ENCODE measurements at places on chromosomes 5 and 9.
A peak's percentile ranks its signal among the peaks of the same experiment; 100 is the strongest.

DNA sequence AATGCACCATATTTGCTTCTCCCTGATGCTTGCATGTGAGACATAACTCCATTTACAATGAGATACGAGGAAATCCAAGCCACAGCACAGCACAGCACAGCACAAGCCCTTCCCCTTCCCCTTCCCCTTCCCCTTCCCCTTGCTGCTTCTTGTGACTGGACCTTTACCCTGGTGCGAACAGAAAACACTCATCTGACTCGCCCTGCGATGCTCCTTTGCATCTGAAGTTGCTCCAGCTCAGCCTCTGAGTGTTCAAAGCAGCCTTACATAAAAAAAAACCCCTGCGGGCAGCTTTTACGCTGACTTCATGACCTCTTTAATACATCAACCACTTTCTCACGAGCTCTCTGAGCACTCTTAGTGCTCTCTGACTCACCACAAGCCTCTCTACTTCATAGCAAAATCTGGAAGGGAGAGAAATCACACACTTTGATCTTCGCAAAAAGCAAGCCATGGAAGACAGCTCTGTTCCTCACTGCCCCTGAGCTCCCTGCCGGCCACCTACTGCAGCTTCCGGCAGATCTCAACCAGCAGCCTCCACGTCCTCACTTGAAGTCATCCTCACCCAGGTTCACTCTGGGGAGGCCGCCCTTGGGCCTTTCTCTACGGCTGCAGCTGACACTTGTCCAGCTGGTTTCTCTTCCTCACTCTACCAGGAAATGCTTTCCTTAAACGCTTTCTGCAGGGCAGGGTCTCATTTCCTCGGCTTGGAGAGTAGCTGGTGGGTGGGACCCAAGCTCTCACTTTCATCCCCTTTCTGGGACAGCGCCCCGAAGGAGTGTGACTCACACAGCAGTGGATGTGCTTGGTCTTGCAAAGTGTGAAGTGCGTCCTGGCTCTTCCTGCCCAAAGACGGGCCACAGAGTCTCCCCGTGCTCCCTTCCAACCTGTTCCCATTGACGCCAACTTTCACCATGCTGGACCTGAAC lies 5.3 kb downstream of the SLC34A1 start:
- peak; percentile 17 for DNase-seq

DNA sequence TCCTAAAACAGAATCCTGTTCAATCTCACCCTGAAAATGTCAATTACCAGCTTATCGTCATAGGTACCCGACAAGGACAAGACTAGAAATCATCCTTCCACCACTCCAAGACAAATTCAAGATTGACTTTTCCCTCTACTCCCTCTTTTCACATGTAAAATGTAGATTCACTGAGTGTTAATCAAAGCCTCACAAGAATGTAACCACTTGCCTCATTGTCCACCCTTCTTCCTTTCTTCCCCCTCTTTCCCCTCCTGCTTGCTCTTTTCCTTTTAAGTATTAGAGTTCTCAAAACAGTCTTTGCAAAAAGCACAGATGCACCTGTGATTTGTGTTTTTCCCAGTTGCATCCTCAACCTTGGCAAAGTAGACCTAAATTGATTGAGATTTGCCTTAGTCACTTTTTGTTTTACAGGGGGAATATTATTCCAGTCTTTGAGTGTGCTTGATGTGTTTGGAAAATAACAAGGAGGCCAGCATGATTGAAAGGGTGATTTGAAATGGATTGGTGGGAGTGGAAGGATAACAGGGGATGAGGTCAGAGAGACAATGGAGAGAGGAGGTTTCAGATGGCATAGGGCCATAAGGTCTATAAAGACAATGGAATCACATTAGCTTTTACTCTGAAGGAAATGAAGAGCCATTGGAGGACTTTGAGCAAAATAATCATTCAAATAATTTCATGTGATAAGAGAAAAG lies 231.3 kb upstream of the TYRP1 start:
- DNase-seq: no peak

DNA sequence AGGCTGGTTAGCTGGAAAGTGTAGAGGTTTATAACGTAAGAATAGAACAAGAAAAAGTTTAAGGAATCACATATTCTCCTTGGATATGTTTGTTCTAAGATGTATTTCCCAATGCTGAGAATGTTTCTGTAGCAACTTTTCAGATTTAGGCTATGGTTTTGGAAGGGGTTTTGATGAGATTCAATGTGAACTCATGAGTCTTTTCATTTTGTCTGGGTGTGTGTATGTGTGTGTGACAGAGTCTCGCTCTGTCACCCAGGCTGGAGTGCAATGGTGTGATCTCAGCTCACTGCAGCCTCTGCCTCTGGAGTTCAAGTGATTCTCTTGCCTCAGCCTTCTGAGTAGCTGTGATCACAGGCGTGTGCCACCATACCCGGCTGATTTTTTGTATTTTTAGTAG lies 38.6 kb downstream of the RAI14 start:
- no peak for DNase-seq

- peak; percentile 80 for DNase-seq
Measured at GRCh38 chr5:116084871-116085715, at the start of gene COMMD10. Gene COMMD10 (plus strand): TSS chr5:116085025.

- no peak for DNase-seq
Measured at GRCh38 chr9:124258607-124259157, 933 bp downstream of the NEK6 start.

GRCh38 chr5:143010351-143010750 lies 240.2 kb downstream of the ARHGAP26 start:
- DNase-seq: peak; percentile 89

GRCh38 chr9:109198736-109199382 lies 31.8 kb upstream of the FRRS1L start:
- DNase-seq: no peak
